ENCODE measurements at places on chromosomes 5 and 9. TPM values are rescaled to one million over a fixed set of nuclear protein-coding genes. Genes with fewer than 3 reads are reported as not detected.

Gene TMEM232
- total RNA-seq: 25.7 TPM

Gene CDKN2AIPNL
- 68.1 TPM for total RNA-seq

DNA sequence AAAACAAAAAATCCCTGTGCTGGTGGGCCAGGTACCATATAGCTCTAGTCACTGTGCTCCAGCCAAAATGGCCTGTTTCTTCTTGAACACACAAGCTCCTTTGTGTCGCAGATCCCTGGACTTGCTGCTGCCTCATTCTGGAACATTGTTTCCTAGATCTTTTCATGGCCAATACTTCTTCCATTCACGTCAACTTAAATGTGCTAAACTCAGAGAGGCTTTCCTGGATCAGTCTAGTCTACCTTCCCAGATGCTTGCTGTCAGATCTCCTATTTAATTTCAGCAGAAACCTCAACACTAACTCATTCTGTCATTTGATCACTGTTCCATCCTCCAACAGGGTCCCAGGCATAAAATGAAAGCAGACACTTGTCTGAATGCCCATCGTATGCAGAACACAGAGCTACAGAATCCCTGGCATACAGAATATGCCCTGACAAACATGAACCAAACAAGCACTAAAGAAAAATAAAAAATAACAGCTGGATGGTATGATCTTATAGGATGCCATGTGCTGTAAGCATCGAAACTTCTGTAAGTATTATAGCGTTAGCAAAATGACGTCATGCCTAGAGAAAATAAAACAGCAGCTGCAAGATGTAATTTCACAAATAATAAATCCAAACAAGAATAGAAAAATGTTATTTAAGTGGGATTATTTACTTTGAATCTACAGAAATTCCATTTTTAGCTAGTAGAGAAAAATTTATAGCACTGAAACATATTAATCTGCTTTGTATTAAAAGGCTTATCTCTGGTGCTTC lies 403.7 kb upstream of the DAP start:
- DNase-seq: no peak

DNA sequence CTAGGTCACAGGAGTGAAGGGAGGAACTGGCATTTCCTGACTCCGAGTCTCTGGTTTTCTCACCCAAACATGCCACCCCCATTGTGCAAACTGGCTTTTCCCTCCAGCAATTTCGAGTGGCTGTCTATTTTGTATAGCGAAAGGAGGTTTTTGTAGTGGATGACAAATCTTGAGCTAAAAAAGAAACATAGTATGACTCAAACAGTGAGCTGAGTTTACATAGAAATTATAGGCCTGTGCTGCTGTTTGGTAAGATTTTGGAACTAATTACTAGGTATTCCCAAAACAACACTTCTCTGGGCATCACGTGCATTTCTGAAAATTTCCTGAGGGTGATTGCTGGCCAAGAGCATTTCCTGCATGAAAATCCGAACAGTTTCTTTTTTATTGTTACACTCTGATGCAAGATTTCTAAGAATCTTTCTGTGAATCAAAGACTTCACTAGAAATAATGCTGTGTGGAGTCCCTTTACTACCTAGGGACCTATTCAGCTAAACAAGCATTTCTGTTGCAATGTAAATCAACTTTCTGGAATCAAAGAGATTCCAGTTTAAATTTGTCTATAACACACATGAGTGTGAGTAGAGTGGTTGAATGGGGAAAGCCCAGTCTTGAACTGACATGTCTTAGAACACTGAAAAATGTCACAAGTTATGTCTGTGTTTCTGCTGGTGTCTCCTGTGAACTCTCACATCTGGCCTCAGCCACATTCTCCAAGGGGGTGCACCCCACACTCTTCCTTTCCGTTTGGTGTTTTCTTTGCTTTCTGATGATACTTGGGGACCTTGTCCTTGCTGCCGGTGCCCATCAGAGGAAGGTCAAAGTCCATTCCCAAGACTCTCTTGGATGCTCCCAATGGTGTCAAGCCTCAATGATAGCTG lies 33.3 kb upstream of the DAPK1 start:
- DNase-seq: no peak

Gene PTPN3
- 3.3 TPM for total RNA-seq

All from frontal cortex (tissue), 4 donors.